ENCODE measurements at places on chromosomes 13 and 19.

GRCh38 chr19:45809643-45810159 lies 5.4 kb downstream of the RSPH6A start:
- DNase-seq = no peak

DNA sequence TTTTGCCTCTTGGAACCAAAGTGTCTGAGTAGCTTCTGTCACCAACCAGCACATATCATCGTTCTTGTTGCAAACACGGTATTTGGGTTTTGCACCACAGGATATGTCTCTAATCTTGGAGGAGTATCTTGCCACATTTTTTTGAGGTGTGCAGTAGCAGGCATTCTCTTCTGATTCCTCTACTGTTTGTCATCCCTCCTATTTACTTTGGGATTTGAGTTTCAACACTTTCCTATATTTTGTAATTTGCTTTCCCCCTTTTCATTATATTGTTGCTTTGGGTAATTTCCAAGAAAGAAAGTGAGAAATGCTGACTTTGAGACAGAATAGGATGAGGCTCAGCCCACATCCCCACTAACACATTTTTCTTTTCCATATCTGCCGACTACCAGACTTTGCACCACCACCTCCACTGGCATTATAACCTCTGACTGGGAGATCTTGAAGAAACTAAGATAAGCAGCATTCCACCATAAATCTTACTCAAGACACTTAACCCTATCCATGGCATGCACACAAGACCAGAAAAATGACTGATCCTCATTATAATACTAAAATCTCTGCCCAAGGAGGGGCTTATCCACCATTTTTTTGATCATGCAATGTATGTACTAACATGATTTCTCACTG lies 12.0 kb upstream of the DZIP1 start:
- no peak for DNase-seq

DNA sequence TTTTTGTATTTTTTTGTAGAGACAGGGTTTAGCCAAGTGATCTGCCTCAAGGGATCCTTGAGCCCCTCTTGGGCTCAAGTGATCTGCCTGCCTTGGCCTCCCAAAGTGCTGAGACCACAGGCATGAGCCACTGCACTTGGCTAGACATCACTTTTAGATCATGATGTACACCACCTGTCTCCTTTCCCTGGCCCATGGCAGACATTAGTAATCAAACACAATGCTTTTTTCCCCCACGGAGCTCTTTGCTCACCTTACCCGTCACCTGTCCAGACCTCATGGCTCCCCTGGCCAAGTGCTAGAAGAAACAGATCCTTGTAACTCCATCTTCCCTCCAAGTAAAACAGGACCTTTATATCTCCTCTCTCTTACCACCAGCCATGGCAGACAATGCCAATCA lies 18.4 kb downstream of the NUMBL start:
- no peak for DNase-seq

- no peak for DNase-seq
These were observed 1416.6 kb upstream of the MIR17HG start for GRCh38 chr13:89930861-89931260.

DNA sequence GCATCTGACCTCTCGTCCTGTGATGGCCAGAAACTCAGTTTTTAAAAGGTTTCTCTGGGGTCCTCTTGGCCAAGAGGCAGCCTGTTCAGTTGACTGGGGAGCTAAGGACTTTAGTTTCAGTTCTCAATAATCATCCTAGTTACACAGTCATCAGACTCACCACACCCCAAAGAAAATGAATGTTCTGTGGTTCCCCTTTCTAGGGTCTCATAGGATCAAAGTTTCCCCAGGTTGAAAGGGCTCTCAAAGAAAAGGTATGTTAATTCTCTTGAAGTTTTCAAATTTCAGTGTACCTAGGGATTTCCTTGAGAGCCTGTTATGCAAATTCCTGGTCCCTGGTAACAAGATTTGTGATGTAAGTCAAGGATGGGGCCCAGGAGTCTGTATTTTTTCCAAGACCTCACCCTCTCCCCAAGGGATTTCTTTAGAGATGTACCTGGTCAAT lies 94.9 kb downstream of the FAM216B start:
- no peak for DNase-seq

DNA sequence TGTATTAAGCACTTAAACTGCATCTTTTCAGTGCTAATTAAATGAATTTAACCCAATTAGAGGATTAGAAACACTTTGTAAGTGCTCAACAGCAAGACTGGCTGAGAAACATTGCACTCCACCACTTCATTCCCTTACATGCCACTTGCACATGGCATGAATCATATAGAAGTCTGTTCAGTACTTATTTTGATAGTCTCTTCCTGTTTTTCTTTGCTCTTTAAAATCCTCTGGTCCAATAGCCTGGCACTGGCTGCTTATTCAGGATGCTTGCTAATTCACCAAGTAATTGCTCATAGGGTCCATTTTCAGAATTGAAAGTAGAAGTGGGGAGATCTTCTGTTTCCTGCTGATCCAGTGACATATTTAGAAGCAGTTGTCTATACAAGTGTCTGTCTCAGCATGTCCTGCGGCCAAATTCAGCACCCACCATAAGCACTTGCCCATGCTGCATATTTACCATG lies 900.1 kb downstream of the PCDH9 start:
- DNase-seq = no peak

Measured in renal cortex interstitium (tissue), 15 donors.